Stimulated activated CD4-positive, alpha-beta T cell treated with anti-CD3 and anti-CD28 coated beads, Interleukin-12 subunit alpha, Interleukin-12 subunit beta, amount 100 ng/mL, for 24 hours (primary cell): ENCODE measurements at places on chromosomes 2 and 18.

DNA sequence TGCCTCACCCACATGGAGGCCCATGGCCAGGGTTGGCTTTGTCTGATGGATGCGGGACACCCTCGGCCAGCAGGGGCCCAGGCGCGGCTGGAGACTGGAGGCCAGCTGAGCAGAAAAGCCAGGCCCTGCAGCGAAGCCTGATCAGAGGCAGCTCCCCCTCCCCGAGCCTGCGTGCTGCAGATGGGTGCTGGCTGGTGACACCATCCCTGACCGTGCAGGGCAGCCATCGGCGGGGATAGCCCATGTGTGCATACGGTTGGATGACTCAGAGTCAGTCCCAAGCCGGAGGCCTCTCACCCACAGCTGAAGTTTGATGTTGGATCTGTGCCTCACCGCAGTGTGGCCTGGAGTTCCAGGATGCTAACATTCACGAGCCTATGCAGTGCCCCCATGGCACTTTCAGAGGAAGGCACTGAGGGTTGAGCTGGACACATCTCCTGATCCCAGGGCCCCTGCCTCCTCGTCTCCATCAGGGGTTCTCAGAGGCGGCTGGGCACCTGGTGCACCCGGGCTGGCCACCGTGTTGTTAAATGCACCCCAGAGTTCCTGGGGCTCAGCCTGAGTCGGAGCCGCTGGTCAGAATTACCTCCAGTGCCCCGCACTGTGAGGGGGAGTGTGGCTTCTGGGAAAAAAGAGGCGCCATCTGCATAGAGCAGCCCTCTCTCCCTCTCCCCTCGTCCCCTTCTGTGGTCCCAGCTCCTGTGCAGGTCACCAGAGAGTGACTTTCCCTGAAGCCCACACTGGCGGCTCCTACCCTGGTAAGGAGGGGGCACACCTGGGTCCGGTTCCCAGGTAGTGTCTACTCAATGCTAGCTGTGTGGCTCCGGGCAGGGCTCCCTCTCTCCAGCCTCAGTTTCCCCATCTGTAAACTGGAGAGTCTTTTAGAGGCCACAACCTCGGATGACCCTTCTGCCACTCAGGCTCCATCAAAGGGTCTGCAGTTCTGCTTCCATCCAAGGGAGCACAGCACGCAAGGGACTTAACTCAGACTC, 19.4 kb upstream of the KIF1A start:
- DNase-seq, result no peak

DNA sequence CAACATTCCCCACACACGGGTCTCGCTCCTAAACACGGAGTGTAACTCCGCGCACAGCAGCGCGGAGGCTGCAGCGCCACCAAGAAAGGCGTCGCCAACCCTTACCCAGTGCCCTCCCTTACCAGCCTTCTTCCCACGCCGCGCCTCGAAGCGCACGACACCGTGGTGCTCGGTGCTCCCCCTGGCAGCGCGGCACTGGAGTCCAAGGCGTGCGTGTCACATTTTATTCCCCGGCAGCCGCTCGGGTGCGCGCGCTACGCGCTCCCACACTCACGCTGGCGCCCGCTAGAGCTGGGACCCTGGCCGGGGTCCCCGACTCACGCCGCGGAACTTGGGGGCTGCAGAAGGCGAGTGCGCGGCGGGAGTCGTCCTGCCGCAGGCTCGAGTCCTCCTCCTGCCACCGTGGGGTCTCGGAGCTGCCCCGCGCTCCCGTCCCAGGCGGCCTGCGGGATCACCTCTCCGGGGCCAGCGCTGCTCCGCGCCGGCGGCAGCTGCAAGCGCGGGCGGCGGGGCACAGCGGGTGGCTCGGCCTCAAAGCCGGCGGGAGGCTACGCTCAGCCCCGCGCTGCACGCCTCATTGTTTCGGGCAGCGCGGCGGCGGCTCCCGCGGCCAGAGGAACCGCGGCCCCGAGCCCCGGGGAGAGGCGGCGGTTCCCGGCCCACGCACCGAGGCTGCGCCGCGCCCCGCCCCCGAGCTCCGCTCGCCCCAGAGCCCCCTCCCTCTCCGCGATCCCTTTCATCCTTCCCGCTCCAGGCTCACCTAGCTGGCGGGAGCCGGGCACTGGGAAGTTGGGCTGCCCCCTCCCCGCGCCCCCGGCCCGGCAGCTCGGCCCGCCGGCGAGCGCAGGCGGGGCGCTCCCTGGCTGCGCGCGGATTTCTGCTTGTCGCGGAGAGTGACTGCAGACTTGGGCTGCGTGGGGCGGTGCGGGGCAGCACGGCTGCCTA, at the start of gene ST6GAL2:
TSS of gene ST6GAL2 (minus strand) at position 197 of the 945 bp plus-strand sequence. CDS start 42,190 bp downstream, outside the sequence.
- DNase-seq, result no peak

DNA sequence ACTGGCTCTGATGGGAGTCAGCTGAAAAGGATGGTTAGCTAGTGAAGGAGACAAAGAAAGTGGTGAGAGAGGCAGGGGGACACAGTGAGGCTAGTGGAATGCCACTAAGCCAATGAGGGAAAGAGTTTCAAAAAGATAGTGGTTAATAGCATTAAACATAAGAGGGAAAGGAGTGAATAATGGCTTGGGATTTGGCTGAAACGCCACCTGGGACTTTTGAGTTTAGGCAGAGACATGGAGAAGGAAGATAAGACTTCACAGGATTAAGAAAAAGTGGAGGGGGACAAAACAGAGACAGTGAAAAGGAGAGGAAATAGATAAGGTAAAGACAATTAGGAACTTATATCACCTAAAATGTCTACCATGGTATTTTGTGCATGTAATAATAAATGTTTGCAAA, 6.9 kb downstream of the CD28 start:
- DNase-seq, result no peak

GRCh38 chr2:240205348-240205747, 64.9 kb upstream of the OTOS start:
- DNase-seq, result peak; percentile 72

GRCh38 chr2:12921321-12921720, 204.6 kb downstream of the TRIB2 start:
- DNase-seq, result no peak

DNA sequence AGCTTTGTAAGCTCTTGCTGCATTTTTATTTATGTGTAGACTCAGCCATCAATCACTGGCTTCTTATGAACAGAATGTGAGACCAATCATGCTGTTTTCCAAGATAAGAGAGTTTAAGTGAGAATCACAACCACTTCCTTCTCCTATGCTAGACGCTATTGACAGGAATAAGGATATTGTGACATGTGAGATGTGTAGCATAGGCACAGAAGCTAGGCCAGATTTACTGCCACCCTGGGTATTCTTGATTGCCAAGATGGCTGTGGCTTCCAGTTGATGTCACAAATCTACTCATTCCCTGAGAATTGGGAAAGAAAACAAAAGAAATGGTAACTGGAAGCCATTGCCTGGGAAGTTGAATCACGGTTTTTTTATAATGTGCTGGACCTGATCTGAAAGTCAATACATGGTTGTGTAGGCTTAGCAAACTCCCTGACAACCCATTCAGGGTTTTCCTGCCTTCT, 49.9 kb downstream of the RAB27B start:
- DNase-seq, result no peak

DNA sequence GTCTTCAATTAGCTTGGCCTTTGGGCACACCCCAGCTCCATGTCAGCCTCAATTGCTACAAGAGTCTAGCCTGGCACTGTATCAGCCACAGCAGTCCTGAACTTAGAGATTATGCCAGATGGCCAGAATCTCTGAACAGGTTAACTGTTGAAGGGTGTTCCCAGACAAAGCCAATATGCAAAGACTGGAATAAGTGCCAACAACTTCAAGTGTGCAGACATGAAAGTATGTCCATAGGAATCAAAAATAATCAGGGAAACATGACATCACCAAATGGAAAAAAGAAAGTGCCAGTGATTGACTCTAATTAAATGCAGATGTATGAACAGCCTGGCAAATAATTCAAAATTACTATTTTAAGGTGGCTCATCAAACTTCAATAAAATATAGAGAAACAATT, 98.5 kb upstream of the DOCK10 start:
- DNase-seq, result no peak
